Kidney glomerular epithelial cell (primary cell): ENCODE measurements at places on chromosomes 6 and 20.

DNA sequence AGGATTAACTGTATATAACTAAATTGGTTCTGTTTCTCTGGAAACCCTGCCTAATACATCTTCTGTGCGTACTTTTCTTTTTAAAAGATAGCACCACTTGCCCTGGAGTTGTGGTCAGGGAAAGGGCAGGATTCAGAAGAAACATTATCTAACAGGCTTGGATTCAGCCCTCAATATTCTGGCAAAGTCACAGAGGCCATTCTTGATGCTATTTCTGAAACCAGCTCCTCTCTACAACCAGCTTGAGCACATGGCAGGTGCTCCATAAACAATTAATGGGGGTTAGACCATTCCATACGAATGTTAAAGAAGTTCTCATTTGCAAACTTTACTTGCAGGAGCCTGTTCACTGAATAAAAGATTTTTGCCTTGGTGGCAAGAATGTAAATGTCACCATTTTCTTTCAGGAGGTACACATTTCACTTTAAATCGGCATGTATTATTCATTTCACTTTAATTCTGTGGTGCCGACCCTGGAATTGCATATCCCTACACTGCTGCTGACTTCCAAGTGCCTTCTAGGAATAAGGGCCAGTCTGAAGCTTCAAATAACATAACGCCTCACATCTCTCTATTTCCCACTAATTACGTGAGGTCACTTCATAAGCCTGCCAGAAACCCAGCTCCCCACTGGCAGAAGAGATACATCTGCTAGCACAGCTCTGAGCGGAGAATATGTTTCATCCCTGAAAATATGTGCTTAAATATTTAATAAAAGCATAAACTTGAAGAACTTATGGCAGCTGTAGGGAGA lies 248.7 kb downstream of the ADGRG6 start:
- DNase-seq, result no peak

DNA sequence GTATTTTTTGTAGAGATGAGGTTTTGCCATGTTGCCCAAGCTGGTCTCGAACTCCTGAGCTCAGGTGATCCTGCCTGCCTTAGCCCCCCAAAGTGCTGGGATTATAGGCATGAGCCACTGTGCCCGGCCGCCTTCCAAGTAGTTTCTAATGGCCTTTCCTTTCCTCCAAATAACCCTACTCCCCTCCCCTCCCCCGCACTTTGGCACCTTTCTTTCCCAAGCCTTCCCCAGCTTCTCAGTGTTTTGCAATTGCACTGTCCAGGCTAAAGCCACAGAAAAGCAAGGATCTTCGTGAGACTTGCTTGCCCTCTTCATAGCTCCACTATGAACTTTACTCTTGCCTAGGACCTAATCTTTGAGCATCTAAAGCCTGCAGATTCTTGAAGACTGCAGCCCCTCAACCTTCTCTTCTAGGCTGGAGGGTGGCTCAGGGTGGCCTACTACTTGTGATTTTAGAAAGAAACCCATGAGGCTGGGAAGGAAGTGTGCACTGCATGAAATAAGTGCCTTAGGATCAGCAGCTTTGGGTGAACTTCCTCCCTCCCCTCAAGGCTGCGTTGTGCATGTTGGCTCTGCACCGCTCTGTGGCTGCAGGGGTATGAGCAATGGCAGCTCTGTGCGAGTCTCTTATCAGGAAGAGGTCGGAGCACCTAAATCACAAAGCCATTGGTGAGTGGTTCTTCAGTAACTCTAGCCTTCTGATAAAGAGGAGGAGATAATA lies 152.4 kb upstream of the SNX9 start:
- DNase-seq, result no peak

GRCh38 chr6:4981761-4982160 lies 22.1 kb downstream of the RPP40 start:
- no peak for DNase-seq

DNA sequence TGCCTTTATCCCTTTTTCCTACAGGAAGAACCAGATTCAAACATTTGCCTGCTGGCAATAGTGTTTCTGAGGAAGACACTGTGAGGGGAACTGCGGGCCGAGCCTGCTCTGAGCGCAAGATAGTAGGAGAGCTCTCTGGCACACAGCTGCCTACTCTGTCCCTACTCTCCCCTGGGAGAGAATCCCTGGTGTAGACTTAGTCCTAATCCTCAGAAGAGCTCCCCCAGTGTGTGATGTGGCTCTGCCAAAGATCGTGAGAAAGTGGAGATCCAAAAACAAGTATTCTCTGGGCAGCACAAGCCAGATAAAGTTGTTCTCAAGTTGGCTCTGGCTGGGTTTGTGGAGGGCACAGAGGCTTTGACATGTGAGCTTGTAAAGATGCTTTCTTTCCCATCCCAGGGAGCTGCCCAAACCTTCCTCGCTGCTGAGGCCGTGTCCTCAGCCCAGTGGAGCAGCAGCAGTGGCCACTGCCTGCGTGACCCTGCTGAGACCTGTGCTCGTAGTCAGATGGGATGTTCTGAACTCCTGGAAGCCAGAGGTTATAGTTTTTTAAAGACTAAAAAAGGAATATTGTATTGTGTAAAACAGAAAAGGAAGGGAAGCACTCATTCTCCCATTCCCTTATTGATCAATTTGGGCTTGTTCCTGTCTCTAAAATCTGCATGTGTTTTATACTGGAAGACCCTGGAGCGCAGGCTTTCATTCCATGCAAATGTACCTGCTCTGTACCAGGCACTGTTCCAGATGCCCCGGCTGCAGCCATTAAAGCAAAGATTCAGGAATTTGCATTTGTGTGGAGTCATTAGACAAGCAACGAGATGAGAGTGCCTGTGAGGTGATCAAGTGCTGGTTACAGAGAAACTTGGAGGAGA lies 30.7 kb downstream of the PNLDC1 start:
- no peak for DNase-seq

DNA sequence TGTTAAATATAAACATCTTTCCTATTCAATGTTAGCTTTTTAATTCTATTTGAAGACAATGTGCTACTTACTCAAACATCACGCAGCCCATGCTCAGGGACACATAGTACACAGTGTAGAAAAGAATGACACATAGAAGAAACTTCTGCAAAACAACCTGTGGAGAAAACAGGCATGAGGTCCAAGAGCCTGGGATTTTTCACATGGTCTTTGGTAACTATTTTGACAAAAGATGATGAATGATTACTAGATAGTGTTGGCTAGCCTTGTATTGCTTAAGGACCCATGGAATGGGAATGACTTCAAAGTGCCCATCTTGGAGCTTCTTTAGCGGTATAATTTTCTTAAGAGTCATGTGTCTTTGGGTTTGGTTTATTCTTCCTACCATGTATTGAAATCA lies 15.4 kb downstream of the TMEM244 start:
- DNase-seq, result no peak

- no peak for DNase-seq
Observed at GRCh38 chr20:2207770-2208097, 88.1 kb upstream of the TGM3 start.

- DNase-seq, result no peak
Observed at GRCh38 chr20:62402456-62403150, 4.5 kb downstream of the CABLES2 start.

DNA sequence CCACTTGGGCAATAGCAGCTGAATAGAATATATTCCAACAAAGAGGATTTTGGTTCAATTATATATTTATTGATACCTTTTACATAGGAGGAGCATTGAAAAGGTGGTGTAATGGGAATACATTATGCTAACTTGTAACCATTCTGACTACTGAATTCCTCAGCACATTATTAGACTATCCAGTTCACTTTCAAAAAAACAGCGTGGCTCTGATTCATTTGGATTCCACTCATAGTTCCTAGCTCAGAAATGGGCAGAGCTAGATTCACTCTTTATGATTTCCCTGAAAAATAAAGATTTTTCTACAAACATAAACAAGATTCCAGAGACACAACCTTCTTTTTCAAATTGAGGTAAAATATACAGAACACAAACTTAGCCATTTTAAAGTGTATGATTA lies 9.2 kb upstream of the TRERF1 start:
- DNase-seq, result no peak

DNA sequence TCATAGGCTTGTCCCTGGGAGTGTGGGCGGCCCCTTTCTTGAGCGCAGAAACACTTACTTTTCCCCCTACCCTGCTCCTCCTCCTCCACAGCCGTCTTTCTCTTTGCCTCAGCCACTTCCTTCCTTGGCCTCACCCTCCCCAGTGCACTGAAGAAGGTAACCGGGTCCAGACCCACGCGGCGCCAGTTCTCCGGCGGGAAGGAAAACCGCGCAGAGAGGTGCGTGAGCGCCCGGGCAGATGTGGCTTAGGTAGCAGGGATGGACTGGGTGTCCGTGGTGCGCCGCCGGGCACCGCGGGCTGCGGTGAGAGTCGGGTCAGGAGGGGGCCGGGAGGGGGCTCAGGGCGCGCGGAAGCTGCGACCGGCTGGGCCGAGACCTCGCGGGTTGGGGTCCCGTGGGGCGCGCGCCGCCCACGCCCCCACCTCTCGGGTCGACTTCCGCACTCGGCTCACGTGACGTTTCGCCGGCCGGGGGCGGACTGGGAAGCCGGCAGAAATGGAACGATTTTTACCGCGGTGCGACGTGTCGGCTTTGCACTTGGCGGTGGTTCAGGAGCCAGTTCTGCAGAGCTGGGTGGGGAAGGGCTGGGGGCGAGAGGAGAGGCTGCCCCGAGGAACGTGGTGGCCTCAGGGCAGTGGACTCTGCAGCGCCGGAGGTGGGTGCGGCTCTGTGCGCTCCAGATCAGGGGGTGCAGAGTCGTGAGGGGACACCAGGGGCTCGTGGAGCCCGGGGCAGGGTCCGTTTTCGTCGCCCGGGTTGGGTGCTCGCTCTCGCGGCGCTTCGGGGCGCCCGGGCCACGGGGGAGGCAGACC lies at the start of gene ABRACL:
TSS of gene ABRACL (plus strand) at position 88 of the 812 bp plus-strand sequence. CDS start 5,416 bp downstream, outside the sequence.
- no peak for DNase-seq

DNA sequence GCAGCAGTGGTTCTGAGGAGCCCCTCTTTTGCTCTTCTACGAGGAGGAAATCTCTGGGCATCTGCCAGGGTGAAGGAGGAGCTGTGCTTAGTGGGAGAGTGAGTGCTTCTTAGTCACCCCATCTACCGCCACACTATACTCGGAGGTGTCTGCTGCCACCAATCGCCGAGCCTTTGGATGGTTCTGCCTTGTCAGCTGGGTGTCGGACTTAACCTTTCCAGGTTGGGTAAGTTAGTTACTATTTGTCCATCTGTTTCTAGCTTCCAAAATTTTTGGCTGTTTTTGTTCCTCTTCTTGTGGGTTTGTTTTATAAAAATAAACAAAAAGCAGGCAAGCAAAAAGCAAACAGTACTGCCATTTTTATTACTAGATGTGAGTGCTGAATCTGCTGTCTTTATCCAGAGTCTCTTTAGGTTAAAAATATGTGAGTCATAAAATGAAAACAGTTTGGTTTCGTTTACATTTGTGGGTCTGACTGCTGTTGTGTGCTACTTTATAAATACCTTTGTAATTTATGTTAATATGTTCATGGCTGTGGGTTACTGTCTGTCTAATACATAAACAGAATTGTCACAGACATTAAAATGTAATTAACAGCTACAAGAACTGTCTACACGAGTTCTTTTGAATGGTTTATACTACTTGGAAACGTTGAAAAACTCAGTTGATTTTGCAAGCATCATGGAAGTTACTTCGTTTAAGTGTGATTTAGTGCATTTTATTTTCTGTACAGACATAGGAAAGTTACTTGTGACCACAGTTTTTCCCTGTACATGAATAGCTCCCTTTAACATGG lies 89.2 kb downstream of the ARID1B start:
- DNase-seq, result no peak

DNA sequence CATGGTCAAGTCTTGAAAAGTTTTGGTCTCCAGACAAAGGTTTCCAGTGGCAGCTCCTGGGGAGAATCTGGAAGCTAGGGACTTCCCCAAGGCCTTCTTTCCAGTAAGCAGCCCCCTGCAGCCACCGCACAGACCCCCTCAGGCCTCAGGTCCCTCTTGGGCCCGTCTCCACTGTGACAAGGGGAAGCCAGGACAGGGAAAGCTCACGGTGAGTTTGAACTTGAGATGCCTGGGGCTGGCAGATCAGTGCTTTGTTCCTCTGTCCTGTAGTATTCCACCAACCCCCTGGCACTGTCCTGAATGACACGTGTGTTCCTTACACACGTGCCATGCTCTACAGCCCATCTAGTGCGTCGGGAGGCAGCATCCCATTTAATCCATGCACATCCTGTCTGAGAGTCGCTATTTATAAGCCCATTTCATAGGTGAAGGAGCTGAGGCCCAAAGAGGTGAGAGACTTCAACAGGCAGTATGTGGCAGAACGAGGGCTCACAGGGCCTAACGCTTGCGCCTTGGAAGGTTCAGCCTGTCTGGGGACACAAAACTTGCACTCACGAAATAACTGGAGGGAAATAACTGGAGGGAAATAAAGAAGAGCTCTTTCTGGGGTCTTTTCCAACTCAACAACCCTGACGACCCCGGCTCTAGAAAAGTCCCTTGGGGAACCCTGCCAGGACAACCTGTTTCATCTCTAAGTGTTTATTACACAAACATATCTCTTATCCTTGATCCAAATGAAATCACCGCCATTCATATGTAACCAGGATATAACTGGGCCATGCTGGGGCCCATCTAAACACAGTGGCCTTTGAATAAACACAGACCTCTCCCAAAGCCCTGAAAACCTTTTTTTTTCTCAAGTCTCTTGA lies 123.0 kb downstream of the BANF2 start:
- DNase-seq, result no peak

- no peak for DNase-seq
Observed at GRCh38 chr6:111736005-111736608, 130.4 kb upstream of the TRAF3IP2 start.

- DNase-seq, result peak; percentile 99
Observed at GRCh38 chr6:27893059-27893835, 18.9 kb downstream of the OR2B2 start.

- DNase-seq, result no peak
Observed at GRCh38 chr6:162713974-162714780, 13.4 kb downstream of the PRKN start.
